ENCODE measurements at places on chromosomes 5 and 9.

DNA sequence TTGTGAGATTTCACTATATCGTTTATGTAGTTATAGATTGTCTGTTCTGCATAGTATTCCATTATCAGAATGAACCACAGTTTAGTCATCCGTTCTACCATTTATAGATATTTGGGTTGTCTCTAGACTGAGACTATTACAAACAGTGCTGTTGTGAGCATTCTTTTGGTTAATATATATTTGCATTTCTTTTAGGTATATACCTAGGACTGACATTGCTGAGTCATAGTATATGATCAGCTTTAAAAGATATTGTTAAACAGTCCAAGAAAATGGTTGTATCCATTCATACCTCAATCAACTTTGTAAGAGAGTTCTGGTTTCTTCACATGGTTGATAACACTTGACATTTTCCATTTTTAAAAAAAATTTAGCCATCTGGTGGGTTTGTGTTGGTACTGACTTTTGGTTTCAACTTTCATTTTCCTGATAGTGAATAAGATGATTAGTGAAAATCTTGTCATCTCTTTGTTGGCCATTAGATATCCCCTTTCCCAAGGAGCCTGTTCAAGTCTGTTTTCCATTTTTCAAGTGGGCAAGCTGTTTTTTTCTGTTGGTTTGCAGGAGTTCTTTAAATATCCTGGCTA is 22.9 kb upstream of the ADAM19 start:
- DNase-seq, result no peak

DNA sequence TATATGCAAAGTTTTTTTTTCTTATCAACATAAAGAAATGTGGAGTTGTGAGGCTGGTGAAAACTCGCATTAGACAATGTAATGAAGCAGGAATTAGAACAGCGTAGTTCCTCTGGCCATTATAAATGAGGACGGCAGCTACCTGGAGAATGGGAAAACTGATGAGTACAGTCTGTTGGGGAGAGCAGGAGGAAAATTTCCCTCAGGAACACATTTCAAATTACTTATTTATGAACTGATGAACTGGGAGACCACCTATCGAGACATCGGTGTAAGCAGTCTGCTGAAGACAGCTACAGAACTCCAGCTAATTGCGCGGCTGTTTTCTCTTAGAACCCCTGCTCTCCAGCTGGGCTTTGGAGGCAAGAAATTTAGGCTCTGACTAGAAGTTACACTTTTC is 343.9 kb upstream of the CLINT1 start:
- DNase-seq, result no peak

DNA sequence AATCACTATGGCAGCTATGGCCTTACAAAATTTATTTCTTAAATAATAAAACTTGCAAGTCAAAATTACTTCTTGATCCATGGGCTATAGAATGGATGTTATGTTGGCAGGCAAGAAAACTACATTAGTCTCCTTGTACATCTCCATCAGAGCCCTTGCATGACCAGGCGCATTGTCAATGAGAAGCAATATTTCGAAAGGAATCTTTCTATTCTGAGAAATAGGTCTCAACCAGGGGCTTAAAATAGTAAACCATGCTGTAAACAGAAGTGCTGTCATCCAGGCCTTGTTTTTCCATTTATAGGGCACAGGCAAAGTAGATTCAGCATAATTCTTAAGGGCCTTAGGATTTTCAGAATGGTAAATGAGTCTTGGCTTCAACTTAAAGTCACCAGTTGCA is 220.1 kb downstream of the SREK1 start:
- no peak for DNase-seq

DNA sequence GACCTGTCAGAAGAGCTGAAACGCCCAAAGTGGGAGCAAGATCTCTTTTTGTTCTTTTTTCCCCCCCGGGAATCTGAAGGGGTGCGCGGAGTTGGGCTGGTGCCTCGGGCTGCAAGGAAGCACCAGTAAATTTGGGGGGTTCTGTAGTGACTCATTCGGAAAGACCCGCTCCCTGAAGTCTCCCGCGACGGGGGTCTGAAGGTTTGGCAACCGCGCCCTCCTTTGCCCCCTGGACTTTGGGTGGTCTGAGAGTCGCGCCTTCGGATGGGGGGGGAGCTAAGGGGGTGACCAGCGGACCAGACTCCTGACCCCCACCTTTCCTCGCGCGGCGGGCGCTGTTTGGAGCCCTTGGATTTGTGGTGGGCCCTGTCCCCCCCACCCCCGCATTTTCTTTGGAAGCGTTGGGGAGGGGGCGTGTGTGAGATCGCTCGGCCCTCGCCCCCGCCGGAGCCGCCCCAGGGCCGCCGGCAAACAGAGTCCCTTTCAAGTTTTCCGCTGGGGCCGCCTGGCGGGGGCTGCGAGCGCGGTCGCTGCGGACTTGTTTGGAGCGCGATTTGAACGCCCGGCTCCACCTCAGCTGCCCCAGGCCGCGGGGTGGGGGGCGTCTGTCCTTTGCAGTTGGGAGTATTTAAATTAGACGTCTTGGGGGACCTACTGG is 2.0 kb downstream of the CXXC5 start:
- DNase-seq, result no peak

DNA sequence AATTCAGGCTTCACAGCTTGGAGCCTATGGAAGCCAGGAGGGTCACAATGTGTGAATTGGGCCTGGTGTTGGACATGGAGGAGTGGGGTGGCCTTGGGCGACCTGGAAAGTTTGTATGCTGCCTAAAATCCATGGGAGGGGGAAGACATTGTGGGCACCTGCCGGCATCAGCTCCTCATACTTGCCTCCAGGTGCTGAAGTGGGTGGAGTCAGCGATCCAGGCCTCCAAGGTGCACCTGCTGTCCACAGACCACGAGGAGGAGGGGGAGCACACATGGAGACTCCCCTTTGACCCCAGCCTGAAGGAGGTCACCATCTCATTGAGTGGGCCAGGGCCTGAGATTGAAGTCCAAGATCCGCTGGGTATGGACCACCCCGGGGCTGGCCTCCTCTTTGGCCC is 29.1 kb downstream of the HMCN2 start:
- DNase-seq, result no peak

GRCh38 chr5:40033009-40033408 is 608.2 kb upstream of the DAB2 start:
- DNase-seq, result no peak

DNA sequence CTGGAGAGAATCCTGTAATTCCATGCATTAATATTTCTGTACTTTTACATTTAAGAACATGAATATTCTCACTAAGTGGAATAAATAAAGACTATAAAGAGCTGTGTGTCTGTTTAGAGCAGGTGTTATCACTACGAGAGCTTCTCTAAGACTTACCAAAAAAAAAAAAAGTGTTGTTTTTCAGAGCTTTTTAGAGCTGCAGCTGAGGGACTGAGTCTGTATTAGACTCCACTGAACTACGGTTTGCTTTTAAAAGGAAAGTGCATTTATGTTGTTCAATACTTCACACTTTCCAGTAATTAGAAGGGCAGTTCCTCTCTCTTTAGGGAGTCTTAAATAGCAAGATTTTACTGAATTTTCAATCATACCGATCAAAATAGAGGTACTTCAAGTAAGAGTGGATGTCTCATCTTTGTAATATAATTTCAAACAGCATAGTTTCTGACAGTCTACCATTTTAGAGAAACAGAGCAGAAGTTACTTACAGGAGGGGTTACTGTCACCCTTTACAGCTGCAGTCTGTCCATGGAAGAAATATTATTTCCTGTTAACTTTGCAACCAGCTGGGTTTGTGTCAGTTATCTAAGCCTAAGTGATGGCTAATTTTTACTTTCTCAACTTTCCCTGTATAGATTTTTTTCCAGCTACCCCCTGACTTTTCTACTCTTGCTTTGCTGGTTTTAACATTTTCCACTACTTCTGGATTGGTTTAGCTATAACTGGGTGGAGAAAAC is 2.4 kb downstream of the SYK start:
- DNase-seq, result no peak

Data from HCEC 1CT (cell line).